ENCODE measurements at places on chromosomes 3 and 15.

GRCh38 chr3:40828741-40829415 is 304.1 kb downstream of the ZNF621 start:
- DNase-seq = no peak

- no peak for DNase-seq
Observed at GRCh38 chr3:140006331-140006730, 71.3 kb downstream of the CLSTN2 start.

- DNase-seq = no peak
Observed at GRCh38 chr15:89112341-89112971, 24.2 kb downstream of the ABHD2 start.

- DNase-seq = no peak
Observed at GRCh38 chr3:98545940-98546339, 14.2 kb downstream of the GPR15 start.

DNA sequence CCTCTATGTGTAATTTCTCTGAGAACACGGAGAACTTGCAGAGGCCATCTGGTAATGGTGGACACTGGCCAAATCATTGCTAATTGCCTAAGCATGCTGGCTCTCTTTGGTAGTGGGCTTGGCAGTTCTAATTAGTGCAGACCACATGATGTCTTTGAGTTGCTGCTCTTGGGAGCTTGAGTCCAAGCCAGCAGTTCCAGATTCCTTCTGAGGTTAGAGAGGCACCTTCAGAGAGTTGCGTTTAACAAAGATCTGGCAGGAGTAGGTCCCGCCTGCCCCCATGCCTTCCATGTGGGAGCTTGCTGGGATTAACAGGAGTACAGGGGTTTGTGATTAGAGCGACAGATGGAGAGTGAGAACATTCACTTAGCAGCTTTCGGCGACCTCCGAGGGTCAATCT is 449.0 kb upstream of the LMCD1 start:
- no peak for DNase-seq

GRCh38 chr3:65342084-65342683 is 654.4 kb upstream of the ADAMTS9 start:
- DNase-seq = peak; percentile 5

- DNase-seq = no peak
Observed at GRCh38 chr3:189589179-189589569, 42.0 kb upstream of the TP63 start.

DNA sequence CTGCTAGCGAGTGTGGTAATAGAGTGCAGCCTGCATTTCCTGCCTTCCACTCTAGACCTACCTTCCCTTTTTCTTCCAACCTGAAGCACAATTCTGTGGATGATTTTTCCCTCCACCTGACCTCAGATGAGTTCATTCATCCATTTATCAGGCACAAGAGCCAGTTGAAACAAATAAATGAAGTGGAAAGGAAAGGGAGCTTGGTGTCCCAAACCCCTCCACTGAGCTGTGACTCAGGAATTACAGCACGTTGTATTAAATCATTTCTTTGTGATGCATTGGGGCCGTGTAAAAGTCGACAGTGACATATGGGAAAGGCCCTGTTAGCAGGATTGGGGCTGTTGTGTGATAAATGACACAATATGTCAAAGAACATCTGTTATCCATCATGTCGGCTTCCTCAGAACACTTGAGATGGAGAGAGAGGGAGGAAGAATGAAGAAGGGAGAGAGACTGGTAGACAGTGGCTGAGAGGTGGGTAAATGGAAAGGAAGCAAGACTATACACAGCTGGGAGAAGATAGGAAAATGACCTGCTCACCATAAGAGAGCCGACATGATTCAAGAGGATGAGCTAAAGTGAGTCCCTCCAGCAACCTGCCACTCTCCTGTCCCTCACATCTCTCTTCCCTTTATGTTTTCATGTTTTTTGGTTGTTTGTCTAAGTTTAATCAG is 366.0 kb downstream of the AGBL1 start:
- no peak for DNase-seq

DNA sequence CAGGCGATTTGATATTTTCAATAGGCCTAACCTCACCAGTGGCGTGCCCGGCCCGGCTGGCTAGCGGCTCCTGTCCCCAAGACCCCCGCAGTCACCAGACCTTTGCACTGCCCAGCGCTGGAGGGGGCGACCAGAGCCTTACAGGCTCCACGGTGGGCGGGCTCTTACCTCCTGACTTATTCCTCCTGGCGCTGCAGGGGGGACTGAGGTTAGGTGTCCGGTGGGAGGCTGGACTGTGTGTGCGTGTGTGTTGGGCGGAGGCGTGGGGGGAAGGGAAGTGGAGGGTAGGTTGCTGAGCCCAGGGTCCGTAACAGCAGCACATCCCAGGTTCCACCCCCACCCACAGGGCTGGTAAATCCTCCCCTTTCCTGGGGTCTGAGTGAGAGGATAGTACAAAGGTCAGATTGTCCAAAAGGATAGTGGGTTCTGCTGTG is 27.5 kb upstream of the THRB start:
- DNase-seq = no peak

DNA sequence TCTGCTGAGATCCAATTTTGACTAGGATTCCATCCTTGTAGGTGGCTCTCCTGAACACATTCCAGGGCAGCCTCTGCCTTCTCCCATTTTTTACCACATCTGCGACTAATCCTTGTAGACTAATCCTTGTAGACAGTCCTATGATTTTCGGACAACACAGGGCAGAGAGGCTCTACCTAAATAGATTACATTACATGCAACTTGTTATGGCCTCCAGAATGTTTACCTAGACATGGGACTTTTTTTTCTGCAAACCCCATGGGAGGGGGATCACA is 239.3 kb upstream of the WNT5A start:
- DNase-seq = no peak

DNA sequence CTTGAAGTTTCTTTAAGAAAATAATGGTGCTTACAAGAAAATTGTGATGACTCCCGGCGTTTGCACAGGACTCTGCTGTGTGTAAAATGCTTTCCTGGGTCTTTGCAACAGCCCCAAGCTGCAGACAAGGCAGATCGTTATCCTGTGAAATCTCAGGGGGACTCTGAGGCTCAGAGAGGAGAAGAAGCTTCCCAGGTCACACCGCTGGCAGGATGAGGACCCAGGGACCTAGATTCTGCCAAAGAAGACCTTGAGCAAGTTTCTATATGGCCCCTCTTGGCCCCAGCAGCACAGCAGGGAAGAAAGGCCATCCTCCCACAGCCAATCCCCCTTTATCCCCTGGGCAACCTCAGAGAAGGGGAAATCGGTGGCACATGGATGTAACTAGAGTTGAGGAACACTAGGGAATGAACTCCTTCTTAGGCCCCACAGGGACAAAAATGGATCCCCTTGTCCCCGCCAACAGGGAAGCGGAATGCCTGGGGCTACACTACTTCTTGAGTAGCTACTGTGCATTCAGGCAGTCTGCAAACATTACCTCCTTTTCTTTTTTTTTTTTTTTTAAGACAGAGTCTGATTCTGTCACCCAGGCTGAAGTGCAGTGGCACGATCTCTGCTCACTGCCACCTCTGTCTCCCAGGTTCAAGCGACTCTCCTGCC is 72.8 kb downstream of the CPN2 start:
- DNase-seq = no peak

DNA sequence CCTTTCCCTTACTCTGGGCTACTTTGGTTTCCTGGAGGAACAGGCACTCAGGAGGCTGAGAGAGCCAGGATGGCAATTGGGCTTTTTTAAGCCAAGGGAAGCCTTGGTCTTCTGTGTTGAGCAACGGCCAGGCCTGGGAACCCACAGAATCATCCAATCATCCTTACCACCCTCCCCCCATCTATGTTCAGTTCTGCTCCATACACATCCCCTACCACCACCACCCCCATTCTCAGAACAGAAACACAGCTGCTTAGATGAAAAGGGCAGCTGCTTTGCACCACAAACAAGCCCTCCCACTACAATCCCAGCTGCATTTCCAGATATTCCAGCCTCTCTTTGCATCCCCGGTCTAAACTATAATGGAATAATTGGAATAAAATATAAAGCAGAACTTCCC is 21.0 kb downstream of the SEMA5B start:
- DNase-seq = no peak

DNA sequence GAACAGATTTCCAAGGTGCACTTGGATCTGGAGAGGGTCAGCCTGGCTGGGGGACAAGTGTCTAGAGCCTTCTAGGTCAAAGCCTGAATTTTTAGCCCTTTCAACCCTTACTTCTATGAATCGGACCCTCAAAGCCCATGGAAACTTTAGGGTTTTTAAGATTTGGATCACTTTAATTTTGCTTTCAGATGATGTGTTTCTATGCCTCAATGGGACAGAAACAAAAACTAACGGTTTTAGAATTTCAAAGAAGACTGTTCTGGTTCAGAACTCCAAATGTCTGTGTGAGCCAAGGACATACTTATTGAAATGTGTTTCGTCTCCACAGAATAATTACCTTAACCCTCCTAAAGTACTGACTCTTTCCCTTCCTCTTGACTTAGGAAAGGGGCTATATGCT is 266.7 kb downstream of the LRTM1 start:
- DNase-seq = no peak

GRCh38 chr15:77181305-77182074 is 110.6 kb upstream of the TSPAN3 start:
- DNase-seq = peak; percentile 44

DNA sequence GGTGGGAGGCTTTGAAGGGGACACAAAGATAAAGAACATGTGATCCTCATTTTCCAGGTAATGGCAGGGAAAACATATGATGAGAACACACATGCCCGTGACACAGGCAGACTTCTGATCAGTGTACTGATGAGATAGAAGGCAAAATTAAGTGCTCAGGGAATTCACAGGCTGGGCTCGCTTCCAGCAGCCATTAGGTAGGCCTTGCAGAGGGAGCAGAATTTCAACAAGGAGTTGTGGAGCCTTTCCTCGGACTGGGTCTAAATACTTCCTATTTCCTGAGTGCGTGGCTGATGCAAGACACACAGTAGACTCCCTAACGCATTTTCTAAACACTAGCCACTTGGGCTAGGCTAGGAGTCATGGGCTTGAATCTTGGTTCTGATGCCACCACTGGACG is 74.0 kb upstream of the ETV5 start:
- no peak for DNase-seq

GRCh38 chr15:83198476-83198875 is 9.1 kb downstream of the HDGFL3 start:
- no peak for DNase-seq

- no peak for DNase-seq
Observed at GRCh38 chr3:4533489-4534443, 40.6 kb downstream of the ITPR1 start.

DNA sequence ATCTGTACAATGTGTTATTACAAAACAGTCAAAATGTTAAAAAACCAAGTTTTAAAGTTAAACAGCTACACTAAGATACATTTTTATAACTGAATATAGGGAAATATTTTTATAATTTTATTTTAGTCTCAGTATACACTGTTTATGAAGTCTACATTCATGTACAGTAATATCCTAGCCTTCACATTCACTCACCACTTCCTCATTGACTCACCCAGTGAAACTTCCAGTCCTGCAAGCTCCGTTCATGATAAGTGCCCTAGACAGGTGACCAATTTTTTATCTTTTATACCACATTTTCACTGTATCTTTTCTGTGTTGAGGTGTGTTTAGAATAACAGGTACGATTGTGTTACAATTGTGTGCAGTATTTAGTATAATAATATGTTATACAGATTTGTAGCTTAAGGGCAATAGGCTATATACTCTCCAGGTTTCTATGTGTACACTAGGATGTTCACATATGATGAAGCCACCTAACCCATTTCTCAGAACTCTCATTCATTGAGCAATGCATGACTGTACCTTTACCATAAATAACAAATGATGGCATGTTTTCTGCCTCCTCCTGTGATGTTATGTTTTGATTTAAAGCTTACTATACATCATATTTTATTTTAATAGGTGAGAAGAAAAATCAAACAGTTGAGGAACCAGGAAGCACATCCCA is 388.4 kb upstream of the NDN start:
- DNase-seq = no peak

GRCh38 chr3:195458316-195458717 is 15.5 kb upstream of the ACAP2 start:
- DNase-seq = peak; percentile 51

DNA sequence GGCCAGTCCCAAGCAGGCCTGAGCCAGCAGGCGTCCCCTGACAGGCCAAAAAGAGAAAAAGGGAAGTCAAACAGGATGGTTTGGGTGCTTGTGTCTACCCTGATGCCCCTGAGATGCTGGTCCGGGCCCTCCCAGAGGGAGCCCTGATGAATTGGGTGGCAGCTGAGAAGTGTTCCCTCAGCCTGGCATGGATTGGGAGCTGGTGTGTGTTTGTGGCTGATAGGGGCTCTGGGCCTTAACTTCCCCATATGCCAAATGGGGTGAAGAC is 1.4 kb downstream of the FBLN2 start:
- no peak for DNase-seq

DNA sequence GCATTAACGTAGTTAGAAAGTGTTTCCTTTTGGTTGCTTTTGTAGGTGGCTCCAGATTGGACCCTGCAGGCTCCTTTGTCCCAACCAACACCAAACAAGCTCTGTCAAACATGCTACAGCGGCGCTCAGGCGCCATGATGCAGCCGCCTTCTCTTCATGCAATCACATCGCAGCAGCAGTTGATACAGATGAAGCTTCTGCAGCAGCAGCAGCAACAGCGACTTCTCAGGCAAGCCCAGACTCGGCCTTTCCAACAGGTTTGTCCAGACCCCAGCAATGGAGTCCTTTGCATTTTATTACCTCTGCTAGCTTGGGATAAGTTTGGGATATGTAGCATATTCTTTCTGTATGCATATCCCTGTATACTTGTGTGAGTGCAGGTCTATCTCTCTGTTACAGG is 10.1 kb upstream of the P2RY12 start:
- DNase-seq = no peak

DNA sequence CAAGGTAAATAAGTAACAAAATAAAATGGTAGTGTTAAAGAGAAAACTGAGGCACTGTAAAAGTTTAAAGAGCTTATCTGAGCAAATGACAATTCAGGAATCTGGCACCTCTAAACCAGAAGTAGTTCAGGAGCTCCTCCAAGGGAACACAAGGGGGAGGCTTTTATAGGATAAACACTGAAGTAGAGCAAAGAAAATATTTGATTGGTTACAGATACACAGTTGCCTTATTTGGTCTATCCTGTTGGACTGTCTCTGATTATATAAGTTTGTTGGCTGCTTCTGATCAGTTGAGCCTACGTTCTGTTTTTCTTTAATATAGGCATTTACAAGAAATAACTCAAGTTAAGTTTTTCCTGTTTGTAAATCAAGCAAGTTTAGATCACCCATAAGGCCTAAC is 146.9 kb downstream of the ERC2 start:
- no peak for DNase-seq

- no peak for DNase-seq
Observed at GRCh38 chr3:184758056-184758455, 46.2 kb upstream of the MAGEF1 start.

DNA sequence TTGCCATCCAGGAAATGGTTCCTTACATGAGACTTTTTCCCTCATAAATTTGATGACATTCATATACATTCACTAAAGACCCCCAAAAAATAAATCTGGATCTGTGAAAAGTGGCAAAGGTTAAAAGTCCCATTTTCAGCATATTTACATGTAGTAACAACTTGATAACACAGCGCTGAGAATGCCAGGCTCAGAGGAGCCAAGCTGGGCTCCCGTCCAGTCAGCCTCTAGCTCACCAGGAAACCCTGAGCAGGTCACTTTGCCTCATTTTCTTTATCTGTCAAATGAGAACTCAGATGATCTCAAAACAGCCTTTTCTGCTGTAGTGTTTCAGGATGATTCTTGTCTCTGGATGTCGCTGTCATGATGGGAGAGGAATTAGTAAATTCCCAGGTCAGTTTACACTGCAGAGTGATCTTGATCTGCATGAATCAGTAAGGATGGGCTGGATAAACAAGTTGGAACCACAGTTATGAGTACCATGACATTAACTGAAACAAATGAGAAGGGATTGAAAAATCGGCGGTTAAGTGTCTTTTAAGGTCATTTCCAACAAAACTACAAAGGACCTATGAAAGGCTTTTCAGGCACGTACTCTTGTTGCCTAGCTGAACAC is 82.8 kb downstream of the PPARG start:
- DNase-seq = no peak
